ENCODE measurements at places on chromosomes 16 and 17.

DNA sequence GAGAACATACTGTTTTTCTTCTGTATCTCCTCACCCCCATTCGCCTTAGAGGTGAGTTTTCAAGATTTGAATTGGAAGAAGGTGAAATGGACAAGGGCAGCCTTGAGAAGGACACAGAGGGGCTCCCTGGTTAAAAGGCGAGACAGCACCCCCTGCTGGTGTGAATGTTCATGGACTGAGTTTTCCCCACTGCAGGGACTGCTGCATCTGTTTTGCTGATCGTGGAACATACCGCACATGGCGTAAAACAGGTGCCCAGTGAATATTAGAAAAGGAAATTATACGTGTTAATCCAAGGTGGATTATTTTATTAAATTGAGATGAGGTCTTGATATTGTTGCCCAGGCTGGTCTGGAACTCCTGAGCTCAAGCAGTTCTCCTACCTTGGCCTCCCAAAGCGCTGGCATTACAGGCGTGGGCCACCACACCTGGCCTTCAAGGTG is 54.5 kb downstream of the NDE1 start:
- DNase-seq, result peak; percentile 77

DNA sequence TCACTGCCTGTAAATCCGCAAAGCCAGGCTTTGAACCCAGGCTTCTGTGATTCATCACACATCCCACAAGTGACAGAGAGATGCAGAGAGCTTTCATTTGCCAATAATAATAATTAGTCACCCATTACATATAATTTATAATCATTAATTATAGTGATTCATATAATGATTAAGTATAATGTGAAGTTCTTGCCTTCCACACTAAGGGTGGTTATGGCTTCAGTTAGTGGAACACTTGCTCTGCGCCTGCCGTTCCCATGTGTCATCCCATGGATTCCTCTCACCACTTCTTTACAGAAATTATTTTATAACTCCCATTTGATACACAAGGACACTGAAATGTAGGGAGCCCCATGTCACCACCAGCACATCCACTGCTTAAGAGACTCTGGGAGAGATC is 39.8 kb upstream of the XYLT1 start:
- DNase-seq, result no peak

GRCh38 chr17:59842901-59843652 is 49.7 kb downstream of the TUBD1 start:
- DNase-seq, result no peak

DNA sequence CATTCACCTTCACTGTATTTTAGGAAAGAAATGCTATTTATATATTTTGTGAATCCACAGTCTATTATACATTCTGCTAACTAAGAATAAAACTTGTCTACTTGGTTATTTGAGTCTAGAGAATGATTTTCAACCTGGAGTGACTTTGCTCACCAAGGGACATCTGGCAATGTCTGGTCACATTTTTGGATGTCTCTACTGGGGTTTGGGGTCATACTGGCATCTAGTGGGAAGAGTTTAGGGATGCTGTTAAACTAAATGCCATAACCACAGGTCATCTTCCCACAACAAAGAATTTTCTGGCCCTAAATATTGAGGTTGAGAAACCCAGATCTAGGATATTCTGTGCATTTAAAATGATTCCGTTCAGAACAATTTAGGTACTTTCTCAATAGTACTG is 26.0 kb downstream of the KCNJ16 start:
- no peak for DNase-seq

DNA sequence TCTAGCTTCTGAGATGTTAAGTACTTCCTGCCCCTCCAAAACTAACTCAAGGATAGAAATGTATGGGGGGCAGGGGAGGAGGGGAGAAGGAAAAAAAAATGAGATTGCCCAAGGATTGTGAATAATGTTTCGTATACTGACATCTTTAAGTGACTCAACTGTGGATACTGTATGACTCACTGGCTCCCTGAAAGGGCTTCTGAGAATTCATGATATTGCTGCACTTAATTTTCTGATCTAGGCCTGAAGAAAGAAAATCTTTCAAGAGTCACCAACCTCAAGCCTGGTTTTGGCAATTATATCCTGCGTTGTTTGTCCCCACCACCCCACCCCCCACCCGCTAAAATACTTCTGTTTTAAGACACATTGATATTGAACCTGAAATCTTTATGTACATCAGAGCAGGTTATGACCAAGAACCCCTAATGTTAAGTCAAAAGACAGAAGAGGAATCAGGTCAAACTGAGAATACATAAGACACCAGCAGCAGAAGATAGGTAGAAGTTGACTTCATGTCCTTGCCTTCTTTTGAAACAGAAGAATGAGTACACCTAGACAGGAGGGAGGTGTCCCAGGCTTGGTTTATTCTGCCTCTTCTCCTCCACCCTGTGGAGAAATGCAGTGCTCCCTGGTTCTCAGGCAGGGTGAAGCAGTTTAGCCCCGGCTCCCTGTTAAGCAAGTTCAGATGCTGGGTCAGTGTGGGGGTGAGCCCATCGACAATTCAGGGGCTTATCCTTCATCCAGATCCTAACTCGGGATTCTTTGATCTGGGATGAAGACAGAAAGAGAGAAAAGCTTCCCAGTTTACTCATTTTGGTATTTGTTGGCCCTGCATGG is 3.3 kb upstream of the FBXL20 start:
- no peak for DNase-seq

GRCh38 chr17:42160531-42160910 is 5.7 kb upstream of the RAB5C start:
- no peak for DNase-seq

GRCh38 chr17:43400943-43401717 is 2.3 kb downstream of the ARL4D start:
- peak; percentile 58 for DNase-seq

Measured in WERI-Rb-1 (cell line).